ENCODE measurements at places on chromosomes 11 and 22.

- DNase-seq, result peak; percentile 12
Observed at GRCh38 chr11:16925561-16926065, 88.6 kb downstream of the PLEKHA7 start.

DNA sequence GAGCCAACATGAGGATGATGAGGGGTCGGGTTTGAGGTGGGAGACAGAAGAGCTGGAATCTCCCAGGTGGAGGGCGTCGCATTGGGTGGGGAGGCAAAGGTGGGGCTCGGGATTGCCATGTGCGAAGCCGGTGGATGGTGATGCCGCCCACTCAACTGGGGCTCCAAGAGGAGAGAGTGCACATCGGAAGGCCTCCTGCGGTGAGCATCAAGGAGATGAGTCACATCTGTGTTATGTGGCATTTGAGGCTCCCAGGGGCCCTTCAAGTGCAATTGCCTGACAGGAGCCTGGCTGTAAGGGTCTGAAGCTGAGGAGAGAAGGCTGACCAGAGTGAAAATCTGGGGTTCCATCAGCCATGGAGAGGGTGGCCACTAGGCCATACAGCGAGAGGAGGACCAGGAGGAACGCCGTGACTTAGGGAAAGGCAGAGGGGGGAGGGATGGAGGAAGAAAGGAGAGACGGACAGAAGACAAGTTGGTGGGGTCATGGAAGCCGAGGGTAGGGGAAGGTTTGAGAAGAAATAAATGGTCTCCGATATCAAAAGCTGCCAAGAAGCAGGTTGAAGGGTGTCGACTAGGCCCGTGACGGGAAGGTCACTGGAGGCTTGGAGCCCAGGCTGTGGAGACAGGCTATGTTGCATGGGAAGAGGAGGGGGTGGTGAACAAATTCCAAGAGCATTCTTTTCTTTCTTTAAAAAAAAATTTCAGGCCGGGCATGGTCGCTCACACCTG, 21.3 kb downstream of the RASD2 start:
- DNase-seq, result no peak

DNA sequence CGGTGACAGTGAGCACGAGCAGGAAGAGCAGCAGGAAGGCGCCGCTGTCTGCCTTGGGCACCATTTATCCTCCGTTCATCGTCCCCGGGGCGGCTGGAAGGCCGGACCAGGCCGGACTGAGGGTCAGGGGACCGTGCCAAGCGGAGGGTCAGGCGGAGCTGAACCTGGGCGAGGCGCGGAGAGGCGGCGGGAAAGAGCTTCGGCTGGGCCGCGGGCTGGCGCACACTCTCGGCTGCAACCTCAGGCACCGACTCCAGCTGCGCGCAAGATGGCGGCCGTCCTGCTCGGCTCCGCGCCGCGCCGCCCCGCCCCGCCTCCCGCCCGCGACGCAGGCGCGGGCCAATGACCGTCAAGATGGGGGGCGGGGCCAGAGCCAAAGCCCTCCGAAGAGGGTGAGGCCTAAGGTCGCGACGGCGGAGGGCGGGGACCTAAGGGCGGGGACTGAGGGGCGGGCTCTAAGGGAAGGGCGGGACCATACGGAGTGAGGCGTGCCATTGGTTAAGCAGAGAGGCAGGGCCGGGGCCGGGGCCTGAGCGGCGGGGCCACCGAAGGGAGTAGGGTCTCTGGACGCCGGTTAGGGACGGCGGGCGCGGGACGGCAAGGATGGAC, at the start of gene DGCR2:
Gene DGCR2 (minus strand): TSS at position 270 of the 609 bp plus-strand sequence. CDS start 206 bp downstream, at position 64.
- DNase-seq, result peak; percentile 96

- no peak for DNase-seq
Observed at GRCh38 chr11:811446-812245, 1.9 kb downstream of the RPLP2 start.

DNA sequence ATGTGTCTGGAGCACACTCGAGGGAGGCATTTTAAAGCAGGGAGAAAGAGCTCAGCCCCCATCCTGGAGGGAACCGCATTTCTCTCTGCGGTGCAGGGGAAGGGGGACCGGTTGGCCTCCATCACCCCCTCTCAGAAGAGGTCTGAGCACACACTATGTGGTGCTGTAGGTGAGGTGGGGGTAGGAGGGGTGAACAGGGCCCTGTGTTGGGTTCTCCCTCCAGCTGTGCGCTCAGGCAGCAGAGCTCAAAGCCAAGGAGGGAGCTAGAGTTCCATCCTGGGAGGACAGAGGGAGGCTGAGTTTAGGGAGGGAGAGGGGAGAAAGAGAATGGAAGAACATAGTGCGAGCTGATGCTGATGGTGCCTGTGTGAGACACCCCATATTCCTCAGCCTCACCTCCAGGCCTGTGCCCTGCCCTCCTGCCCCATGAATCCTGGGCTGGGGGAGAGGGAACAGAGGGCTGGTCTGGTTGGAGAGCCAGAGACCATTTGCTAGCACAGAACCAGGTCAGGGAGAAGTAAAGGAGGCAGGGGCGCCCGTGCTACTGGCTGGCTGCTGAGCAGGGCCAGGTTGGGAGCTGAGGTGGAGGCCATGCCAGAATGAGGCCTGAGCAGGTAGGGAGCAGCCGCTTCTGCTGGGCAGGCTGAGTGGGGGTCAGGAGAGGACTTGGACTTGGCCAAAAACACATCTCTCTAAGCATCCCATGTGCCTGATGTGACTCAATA, 43.7 kb downstream of the ALX4 start:
- no peak for DNase-seq

- DNase-seq, result no peak
Observed at GRCh38 chr11:117830674-117831351, 6.3 kb upstream of the FXYD2 start.

- DNase-seq, result peak; percentile 88
Observed at GRCh38 chr11:65927904-65928397, 8.7 kb downstream of the DRAP1 start.

DNA sequence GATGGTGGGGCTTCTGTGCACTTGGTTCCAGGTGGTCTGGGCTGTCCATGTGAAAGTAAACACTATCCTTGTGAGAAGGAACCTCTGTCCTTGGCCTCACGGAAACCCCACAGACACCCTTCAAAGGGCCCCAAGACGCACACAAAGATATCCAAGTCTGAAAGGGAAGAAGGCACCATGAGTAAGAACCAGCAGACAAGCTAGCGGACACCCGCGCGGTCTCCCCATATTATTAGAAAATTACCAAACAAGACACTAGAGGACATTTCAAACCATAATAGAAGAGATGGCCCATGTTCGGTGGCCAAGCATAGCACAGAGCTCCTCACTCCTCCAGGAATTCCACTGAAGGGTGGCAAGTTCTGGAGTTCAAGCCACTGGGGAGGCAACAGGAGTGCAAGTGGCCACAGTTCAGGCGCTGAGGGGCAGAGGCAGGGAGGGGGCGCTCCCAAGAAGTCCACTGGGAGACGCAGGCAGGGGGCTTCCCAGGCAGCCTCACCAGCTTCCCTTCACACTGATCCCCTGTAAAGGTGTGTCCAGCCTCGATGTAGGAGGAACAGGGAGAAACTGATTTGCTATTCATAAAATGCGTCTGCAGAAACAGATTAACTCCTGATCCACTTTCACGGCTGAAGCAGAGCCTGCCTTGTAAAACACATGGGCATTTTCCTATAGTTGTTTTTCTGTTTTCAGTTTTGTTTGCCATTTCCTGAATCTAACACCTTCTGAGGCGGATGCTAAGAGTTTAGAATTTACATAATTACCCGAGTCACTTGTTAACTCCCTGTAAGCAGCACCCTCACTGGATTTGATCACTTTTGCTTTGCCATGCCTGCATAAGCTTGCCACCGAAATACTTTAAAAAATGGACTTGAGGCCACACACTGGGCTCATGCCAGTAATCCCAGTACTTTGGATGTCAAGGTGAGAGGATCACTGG, 9.1 kb upstream of the PPARA start:
- no peak for DNase-seq

DNA sequence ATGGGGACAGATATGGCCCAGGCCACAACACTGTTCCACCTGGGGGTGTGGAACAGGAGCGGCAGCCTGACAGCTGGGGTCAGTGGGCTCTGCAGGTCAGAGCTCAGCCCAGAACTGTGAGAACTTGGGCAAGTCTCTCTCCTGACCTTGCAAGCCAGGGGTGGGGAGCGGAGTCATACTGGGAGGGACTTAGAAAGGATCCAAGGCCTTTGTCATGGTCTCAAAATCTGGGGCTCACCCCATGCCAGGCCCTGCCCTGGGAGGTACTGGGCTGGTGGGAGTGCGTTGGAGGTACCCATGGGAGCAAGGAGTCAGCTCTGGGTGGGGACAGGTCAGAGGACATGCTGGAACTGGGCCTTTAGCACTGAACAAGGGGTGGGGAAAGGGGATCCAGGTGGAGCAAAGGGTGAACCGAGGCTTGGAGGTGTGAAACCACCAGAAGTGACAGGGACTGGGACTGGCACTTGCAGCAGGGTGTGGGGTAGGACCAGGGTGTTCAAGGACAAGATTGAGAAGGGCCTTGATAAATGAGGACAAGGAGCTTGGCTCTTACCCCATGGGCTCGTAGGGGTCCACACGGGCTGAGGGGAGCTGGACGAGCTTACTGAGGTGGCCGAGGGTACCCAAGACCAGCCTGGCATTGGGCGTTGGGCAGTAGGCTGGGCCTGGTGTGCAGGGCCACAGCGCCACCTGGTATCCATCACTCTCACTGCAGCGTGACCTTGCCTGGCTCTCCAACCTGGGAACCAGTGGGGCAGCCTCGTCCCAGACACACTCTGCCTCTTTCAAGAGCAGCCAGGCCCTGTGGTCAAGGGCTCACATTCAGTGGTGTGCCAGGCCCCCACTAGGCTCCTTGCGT, 7.4 kb upstream of the PMM1 start:
- peak; percentile 36 for DNase-seq

- DNase-seq, result no peak
Observed at GRCh38 chr22:46589871-46590271, 30.3 kb upstream of the GRAMD4 start.

DNA sequence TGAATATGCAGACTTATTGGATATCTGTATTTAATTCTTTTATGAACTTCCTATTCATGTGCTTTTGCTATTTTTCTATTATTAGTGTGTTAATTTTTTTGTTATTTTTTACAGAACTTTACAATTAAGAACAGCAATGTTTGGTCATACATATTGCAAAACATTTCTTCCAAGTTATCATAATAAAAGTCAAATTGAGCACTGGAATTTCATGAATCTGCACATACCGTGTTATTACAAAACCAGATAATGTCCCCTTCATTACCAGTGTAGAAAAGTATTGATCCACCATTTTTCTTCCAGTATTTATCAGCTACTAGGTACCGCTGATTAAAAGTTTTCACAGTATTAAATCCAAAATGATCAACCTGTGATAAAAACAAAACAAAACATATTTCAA, 40.5 kb downstream of the PRCP start:
- no peak for DNase-seq

DNA sequence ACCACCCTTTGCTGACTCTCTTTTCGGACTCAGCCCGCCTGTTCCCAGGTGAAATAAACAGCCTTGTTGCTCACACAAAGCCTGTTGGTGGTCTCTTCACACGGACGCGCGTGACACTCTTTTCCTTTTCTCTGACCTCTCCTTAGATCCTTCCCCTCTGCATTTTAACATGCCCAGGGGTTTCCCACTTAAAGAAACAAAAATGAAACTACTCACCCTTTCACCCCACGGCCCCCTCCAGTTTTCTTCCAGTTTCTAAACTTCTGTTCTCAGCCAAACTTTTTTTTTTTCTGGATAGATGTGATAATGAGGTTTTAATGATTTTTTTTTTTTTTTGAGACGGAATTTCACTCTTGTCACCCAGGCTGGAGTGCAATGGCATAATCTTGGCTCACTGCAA, 32.8 kb upstream of the NUP50 start:
- DNase-seq, result no peak

DNA sequence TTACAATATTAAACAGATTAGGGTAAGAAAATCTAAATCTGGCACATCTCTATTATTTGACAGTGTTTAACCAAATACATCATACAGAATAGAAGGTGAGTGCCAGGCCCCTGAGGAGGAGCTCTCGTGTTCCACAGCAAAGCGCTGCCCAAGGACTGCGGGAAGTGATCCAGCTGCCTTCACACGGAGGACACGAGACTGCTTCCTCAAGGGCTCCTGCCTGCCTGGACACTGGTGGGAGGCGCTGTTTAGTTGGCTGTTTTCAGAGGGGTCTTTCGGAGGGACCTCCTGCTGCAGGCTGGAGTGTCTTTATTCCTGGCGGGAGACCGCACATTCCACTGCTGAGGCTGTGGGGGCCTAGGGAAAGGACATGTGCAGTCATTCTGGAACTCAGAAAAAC, 71.1 kb downstream of the NCAPD3 start:
- DNase-seq, result no peak

DNA sequence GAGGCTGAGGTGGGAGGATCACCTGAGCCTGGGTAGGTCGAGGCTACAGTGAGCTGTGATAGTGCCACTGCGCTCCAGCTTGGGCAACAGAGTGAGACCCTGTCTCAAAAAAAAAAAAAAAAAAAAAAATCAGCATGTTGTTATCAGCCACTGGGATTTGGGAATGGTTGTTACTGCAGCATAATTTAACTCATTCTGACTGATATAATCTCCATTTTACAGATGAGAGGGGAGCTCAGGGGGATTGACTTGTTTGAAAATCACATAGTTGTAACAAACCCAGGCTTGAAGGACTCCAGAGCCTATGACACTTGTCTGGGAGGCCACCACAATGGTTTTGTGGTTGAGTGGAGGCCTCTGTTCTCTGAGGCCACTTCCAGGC, 3.0 kb upstream of the SEPTIN3 start:
- no peak for DNase-seq

- DNase-seq, result no peak
Observed at GRCh38 chr11:76008474-76008873, 193.5 kb downstream of the UVRAG start.

Measured in CD4-positive, alpha-beta T cell treated with Interleukin-21 for 1 hour (primary cell).